ENCODE measurements at places on chromosomes 1 and 21.
A peak's percentile ranks its signal among the peaks of the same experiment; 100 is the strongest.

DNA sequence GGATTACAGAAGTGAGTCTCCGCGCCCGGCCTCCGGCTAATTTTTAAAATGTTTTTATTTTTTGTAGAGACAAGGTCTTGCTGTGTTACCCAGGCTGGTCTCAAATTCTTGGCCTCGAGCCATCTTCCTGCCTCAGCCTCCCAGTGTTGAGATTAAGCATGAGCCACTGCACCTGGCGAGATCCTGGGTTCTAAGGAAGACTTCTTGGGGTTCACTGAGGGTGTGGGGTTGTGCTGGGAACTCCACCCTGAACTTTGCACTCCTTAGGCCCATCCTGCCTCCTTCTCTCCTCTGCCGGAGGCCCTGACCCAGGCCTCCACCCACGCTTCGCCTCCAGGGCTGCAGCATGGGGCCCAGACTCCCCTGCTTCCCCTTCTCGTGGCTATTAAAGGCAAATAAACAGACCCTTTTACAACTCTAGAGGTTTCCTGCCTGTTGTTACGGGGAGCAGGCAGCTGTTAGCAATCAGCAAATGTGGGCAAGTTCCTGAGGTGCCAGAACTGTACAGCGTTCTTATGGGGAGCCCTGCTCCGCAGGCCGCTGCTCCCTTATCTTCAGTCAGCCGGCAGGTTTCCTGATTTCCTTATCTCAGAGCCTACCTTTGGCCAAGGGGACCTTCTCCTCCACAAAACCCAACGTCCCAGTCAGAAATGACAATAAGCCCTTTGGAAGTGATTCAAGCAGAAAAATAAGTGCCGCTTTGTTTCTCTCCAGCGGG, 41.0 kb upstream of the LIN9 start:
- peak; percentile 34 for DNase-seq

DNA sequence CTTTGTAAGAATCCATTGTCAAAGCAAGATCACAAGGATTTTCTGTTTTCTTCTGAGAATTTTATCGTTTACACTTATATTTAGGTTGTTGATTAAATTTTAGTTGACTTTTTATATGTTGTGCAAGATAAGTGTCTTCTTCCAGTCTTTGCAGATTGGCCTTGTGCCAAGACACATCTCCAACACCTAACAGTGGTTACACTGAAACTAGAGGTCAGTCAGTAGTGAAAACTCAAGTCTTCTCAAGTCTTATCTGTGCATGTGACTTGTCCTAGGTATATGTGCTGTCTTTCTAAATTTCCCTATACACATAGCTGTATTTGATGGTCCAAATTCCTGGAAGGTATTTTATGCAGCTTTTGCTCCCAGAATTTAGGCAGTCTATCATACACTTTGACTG, 1183.2 kb upstream of the B3GALT2 start:
- no peak for DNase-seq

DNA sequence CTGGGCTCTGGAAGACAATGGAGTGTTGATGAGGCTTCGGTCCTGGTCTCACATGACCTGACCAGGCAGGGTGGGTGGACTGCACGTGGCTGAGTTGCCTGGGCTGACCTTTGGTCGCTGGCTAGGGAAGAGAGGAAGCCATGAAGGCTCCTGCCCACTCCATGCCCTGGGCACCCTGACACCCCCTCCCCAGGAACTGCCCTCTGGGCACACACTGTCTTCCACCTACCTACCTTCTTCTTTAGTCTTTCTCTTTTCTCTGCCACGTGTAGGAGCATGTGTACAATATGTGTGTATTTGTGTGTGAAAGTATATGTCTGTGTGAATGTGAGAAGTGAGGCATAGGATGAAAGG, 15.1 kb downstream of the POU3F1 start:
- DNase-seq: peak; percentile 32

GRCh38 chr1:200328379-200328778, 81.5 kb downstream of the ZNF281 start:
- no peak for DNase-seq

GRCh38 chr21:15140321-15141019, 75.7 kb upstream of the NRIP1 start:
- DNase-seq: no peak

Data from suppressor macrophage treated with lipopolysaccharide for 4 hours (primary cell).